GM23338 (cell line): ENCODE measurements at places on chromosomes 5 and 9.

- no peak for DNase-seq
Observed at GRCh38 chr5:83343299-83343698, 128.2 kb upstream of the VCAN start.

DNA sequence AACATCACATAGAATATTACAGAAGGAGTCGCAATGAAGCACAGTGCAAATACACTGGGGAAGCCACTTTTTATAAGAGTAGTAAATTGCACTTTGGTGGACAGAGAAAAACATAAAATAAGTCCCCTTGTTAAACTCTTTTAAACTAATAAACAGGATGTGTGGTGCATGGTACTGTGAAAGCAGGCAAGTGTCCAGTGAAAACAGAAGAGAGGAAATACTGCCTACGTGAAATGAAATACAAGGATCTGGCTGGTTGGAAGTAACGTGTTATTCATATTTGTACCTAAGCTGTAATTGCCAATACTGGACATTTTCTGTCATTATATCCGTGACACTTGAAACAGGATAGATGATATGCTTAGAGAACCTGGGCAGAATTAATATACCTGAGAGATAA lies 191.9 kb upstream of the SLC27A6 start:
- DNase-seq, result no peak

- DNase-seq, result no peak
Observed at GRCh38 chr5:66839636-66840185, 243.5 kb downstream of the MAST4 start.

DNA sequence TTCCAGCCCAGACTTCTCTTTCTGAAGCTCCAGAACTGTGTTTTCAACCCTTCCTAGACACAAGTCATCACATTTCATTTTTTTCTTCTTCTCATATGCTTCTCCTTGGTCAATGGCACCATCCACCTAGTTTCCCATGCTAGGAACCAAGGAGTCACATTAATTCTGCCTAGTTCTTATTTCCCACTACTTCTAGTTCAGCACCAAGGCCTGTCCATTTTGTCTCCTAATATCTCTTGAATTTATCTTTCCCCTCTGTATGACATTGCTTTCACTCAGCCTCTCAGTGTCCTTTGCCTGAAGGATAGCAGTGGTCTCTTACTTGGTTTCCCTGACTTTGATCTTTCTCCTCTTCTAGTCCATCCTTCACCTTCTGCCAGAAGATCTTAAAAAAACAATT lies 38.8 kb downstream of the ARHGEF28 start:
- no peak for DNase-seq

DNA sequence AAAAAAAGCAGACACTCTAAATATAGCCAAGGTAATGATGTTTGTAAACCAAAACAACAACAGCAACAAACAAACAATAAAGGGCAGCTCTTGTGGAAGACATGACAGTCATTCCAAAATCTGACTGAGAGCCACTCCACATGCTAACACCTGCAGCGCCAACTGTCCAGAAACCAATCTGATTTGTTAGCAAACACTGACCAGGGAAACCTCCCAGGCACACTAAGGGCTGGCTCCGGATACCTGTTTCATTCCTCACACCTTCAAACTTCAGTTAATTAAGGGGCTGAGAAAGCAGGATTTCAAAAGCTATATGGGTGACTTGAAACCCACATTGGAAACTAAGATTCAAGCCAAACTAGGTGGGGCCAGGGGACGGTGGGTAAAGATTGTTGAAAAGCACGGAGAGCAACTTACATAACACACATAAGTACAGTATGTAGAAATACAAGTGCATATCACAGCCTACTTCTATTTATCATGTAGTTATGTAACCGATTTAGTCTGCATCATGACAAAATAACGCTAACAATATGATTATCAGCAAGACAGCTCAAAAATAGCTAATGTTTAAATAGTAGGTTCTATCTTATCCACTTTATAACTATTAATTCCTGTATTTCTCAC lies 203.6 kb downstream of the SEMA5A start:
- DNase-seq, result no peak

DNA sequence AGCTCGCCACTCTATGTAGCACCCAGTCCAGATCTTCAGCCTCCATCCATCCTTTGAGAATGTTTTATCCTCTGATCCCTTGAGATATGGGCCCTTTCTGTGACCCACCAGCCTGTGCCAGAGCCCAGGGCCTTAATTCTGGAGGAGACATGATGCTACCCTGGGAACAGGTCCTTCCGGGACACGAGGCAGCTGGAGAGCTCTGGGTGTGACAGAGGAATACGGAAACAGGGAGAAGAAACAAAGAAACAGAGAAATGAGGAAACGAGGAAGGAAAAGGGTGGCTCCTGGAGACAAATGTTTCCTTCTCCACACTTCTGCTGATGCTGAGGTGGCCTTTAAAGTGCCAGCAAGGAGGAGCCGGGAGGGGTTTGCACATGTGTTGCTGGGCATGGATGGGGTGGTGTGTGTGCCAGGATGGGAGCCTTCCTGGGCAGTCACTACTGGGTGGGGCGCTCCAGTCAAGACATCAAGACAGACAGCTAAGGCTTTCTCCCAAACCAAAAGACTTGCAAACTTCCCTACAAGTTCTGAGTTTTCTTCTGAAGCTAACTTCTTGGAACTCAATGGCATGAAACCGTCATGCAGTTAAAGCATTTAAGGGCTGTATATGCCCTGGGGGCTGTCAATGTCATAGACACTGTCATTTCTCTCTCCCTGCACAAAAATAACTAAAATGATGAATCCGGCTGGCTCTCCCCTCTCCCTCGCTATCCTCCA lies 22.8 kb upstream of the MARCHF6 start:
- DNase-seq, result no peak
